ENCODE measurements at places on chromosomes 2 and 18. TPM values are rescaled to one million over a fixed set of nuclear protein-coding genes. Genes with fewer than 3 reads are reported as not detected.
A peak's percentile ranks its signal among the peaks of the same experiment; 100 is the strongest.

Gene ECEL1
- 0.10 TPM for total RNA-seq

DNA sequence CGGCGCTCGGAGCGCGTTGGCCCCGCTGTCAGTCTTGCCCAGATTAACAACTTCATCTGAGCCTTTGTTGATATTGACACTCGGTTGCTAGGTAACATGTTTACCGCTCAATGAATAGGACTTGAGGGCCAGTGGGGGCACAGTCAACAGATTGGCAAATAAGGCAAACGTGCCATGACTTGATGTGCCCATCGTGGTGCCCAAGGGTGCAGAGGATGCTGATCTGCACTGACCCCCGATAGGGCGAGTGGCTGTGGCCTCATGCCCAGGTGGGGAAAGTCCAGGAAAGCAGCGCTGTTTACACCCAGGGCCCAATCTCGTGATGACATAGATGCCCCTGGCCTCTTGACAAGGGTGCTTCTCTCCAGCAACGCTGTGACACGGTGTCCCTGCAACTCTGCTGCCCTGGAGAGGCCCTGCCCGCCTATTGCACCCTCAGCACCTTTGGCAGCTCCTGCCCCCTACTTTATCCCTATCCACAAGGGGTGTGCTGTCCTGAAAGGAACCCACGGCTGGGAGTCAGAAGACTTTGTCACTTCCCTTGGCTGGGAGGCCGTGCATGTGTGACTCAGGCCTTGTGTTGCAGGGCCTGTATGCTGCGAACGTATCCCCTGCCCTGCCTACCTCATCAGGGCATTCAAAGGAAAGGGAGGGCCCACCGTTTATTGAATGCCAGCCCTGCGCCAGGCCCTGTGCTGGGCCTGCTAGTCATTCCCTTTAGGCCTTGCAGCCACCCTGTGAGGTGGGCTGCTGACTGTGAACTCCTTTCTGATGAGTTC lies 158.0 kb downstream of the INHBB start:
- no peak for DNase-seq

DNA sequence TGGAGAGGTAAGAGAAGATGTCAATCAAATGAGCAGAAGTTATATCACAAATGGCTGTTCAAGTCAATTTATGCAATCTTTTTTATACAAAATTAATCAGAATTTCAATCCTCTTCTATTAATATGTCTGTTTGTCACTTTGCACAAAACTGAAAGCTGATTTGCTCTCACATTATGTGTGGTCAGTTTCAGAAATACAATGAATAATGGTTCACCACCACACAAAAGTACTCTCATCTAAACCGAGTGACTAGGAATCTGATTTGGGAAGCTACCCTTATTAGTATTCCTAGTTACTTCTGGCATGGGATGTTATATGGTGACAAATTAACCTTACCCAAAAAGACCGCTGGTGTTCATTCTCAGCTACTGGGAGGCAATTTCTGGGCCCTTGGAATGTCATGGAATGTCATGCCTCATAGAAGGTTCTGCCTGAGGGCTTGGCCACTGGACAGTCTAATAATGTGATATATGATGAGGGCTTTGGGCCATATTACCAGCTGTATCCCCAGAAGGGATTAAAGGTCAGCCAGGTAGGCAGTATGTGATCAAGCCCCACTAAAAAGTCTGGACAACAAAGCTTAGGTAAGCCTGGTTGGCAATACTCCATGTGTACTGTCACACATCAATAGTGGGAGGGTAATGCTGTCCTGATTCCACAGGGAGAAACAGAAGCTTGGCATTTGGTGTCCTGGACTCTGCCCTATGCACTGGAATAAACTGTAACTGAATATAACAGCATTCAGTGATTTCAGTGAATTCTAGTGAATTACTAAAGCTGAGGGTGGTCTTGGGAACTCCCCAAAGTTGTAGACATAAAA lies 113.2 kb downstream of the PIGN start:
- DNase-seq = no peak

Gene TNS1
- total RNA-seq = 106 TPM

GRCh38 chr2:235225261-235225660 lies 268.6 kb upstream of the AGAP1 start:
- DNase-seq = no peak

Gene GALNT14
- not detected for total RNA-seq

Gene HMSD
- total RNA-seq = not detected

GRCh38 chr18:57916684-57917083 lies 113.6 kb upstream of the ATP8B1 start:
- no peak for DNase-seq

Gene MALL
- 0.16 TPM for total RNA-seq

Gene NEU2
- total RNA-seq = not detected

DNA sequence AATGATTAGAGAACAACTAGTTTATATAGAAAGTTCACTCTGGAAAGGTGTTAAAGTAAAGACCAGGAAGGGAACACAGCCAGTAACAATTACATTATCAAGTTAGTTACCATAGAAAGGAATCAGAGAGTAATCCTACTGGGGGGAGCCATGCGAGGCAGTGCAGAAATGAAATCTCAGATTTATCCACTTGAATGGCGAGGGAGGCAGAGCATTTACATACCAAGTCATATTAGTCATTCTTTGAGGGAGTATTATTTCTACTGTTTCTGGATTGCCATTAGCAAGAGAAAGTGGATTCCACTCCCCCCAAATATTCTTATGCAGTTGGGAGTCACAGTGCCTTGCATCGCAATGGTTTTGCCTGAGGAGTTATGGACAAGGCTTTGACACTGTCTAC lies 472.7 kb upstream of the TRIB2 start:
- DNase-seq = no peak

Gene IL1RN
- not detected for total RNA-seq

DNA sequence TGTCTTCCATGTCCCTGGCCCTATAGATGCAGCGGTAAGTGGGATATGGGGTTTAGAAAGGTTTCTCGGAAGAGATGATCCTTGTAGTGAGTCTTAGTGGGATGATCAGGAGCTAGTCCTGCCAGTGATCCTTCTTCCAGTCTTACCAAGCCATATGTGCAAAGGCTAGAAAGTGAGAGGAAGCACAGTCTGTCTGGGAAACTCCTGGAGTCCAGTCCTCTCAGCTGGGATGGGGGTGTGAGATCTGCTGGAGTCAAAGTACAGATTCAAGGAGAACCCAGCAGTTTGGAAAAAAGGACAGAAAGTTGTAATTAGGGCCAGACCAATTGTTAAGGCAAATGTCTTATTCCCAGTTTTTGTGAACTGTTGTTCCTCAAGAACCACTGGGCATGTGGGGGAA lies 83.3 kb downstream of the LIMS1 start:
- no peak for DNase-seq

- DNase-seq = no peak
Measured at GRCh38 chr2:143732871-143733270, 603.7 kb downstream of the ARHGAP15 start.

DNA sequence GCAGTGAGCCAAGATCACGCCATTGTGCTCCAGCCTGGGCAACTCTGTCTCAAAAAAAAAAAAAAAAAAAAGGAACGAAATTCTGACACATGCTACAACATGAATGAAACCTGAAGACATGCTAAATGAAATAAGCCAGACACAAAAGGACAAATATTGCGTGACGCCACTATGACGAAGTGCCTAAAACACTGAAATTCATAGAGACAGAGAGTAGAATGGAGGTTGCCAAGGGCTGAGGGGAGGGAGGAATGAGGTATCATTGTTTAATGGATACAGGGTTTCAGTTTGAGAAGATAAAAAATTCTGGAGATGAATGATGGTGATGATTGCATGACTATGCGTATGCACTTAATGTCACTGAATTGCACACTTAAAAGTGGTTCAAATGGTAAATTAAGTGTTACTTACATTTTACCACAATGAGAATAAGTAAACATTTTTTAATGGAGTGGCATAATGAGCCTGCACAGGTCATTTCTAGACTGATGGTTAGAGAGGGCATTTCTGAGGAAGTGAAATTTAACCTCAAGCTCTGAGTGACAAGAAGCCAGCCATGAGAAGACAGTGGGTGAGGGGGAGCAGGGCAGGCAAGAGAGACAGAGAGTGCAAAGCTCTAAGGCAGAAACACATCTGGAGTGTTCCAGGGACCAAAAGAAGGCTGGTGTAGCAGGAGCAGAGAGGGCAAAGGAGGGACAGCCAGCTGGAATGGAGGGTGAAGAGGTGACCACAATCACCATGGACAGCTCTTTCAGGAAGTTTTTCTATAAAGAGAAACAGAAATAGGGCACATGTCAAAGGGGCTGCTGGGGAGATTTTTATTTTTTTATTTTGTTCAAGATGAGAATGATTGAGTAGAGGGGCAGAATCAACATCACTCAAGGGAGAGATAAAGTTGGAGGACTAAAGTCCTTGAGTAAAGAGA lies 20.6 kb upstream of the EXOC6B start:
- no peak for DNase-seq

GRCh38 chr2:15539999-15540398 lies 21.1 kb downstream of the NBAS start:
- DNase-seq = no peak

DNA sequence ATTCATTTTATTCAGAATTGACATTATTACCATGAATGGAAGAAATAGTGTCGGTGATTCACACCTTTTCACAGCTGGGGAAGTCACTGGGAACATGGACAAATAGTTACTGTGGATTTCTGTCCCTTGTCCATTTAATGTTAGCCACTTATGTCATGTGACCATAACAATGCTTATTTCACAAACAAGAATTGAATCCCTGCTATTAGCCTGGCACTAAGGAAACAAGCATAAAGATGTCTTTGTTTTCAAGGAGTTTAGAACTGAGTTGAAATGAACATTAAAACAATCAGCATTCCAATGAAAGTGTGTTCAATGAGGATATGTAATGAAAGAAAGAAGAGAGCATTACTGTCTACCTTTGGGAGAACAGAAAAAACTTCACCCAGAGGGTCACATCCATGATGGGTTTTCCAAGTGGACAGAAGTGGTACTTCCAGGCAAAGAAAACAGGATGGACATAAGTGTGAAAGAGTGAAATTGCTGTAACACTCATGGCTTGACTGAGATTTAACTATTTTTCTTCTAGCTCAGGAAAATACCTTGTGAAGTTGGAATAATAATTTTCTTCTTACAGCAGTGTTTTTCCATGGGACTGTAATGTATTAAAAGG lies 324.5 kb upstream of the UBE2E3 start:
- no peak for DNase-seq

- peak; percentile 14 for DNase-seq
Measured at GRCh38 chr2:149360106-149360505, 29.7 kb downstream of the LYPD6 start.

Gene CDK15
- total RNA-seq = 6.7 TPM

DNA sequence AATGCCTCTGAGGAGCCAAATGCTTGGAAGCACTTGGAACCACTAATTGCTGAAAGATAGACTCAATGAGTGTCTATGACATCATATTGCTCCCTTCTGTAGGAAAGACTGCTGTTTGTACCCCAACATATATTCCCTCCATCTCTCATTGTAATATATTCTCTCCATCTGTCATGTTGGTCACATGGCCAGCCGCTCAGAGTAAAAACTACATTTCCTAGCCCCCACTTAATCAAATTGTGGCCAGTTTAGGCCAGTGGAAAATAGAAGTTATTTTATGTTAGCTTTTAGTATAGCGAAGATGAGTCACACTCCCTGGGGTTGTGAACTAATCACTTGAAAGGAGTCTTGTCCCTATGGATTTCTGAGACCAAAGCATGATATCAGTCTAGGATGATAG lies 160.2 kb downstream of the HNMT start:
- no peak for DNase-seq

GRCh38 chr2:53397085-53397484 lies 370.5 kb upstream of the CHAC2 start:
- DNase-seq = no peak

DNA sequence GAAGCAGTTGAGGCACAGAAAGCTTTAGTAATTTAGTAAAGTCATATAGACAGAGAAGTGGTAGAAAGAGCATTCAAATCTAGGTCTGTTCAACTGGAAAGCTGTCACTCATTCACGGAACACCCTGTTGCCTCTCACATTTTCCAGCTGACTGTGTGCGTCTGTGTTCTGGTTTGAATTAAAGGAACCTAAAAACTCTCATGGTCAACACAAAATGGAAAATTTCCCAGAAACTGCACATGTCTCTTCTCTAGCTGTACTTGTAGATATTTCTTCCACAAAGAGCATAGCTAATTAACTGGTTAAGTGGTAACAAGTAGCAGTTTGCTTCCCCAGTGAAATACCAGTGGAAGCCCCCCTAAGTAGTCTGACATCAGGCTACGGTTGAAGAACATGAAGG lies 390.8 kb downstream of the TGIF1 start:
- DNase-seq = no peak

Gene KCTD18
- 14.4 TPM for total RNA-seq

- DNase-seq = no peak
Measured at GRCh38 chr2:30488012-30488659, 41.1 kb downstream of the LCLAT1 start.

Gene SLC9A4
- 0.42 TPM for total RNA-seq

- DNase-seq = no peak
Measured at GRCh38 chr2:1550076-1550475, 136.8 kb downstream of the TPO start.

- DNase-seq = peak; percentile 85
Measured at GRCh38 chr2:113886479-113887008, 3.3 kb upstream of the ACTR3 start.

- DNase-seq = no peak
Measured at GRCh38 chr2:16104315-16104948, 164.1 kb downstream of the MYCN start.

- peak; percentile 59 for DNase-seq
Measured at GRCh38 chr2:119491776-119492525, 32.3 kb downstream of the SCTR start.

GRCh38 chr2:29314816-29315571 lies 199.8 kb downstream of the CLIP4 start:
- peak; percentile 61 for DNase-seq
